Karpas-422 (cell line): ENCODE measurements at places on chromosomes 2 and 18. TPM values are rescaled to one million over a fixed set of nuclear protein-coding genes. Genes with fewer than 3 reads are reported as not detected.

- DNase-seq: no peak
Observed at GRCh38 chr18:415617-416612, 84.6 kb downstream of the COLEC12 start.

GRCh38 chr18:8029061-8029460 is 461.9 kb downstream of the PTPRM start:
- no peak for DNase-seq

DNA sequence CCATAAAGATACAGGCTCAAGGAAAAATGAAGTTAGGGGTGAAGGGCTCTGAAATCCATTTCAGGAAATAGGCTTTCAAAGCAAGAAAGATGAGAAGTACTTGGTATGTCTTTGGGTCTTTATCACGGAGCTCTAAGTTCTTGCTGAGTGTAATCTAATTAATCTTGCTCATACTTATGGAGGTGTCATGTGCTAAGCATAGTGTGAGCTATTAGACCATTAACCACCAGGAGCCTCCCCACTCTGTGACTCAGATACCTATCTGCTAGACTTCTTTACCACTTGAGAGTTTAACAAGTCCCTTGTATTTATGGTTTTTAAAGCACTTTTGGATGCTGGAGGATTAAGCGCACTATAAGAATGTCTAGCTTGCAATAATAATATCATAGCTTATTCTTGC is 678.7 kb downstream of the EPHA4 start:
- no peak for DNase-seq

DNA sequence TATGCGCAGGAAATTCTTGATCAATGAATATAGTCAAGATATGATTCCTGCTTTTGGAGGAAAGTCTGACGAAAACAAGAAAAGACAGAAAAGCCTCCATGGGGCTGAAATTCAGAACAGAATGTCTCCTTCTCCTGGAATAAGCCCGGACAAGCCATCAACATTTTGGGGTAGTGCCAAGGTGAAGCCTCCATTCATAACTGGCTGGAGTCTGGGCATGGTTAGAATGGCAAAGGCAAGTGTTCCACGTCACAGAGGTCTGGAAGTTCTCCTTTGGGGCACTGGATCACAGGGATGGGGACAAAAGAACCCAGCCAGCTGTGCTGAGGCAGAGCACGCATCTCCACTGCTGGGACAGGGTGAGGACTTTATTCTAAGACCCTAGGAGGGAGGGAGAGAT is 505.7 kb downstream of the CMPK2 start:
- no peak for DNase-seq

- no peak for DNase-seq
Observed at GRCh38 chr2:28717339-28717758, 34.3 kb upstream of the PPP1CB start.

GRCh38 chr2:234985608-234986245 is 33.9 kb downstream of the SH3BP4 start:
- DNase-seq: no peak

GRCh38 chr2:227877421-227878310 is 6.2 kb downstream of the DAW1 start:
- DNase-seq: no peak

- no peak for DNase-seq
Observed at GRCh38 chr2:182667315-182667695, 48.8 kb upstream of the DNAJC10 start.

DNA sequence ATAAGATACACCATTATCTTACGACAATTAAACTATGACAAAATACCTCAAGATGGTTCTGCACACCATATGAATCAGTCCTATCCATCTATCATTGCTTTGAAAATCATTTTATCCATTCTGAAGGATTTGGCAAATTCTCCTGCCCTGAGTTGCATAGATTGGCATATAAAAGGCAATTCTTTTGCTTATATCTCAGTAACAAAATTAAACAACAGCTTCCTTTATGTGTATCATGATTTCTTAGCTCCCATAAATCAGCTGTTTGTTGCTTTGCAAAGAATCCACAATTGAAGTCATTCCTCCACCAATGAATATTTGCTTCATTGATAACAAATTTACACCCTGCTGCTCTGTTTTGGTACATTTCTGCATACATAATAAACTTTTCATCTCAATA is 61.7 kb downstream of the ITGB6 start:
- no peak for DNase-seq

DNA sequence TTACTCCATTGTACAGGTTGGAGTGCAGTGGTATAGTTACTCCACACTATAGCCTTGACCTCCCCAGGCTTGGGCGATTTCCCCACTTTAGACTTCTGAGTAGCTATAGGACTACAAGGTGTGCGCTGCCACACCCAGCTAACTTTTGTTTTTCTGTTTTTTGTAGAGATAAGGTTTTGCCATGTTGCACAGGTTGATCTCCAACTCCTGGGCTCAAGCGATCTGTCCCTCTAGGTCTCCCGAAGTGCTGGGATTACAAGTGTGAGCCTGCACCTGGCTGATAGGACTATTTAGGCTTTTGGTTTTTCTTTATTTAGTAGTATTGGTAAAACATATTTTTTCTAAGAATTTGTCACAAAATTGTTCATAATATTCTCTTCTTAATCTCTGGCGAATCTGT is 121.7 kb downstream of the PHLPP1 start:
- DNase-seq: no peak

GRCh38 chr2:133884739-133885381 is 316.6 kb upstream of the NCKAP5 start:
- peak; percentile 58 for DNase-seq

- DNase-seq: peak; percentile 80
Observed at GRCh38 chr18:32899819-32900218, 127.0 kb upstream of the KLHL14 start.

- no peak for DNase-seq
Observed at GRCh38 chr2:240435948-240436682, 652 bp downstream of the GPC1 start.

DNA sequence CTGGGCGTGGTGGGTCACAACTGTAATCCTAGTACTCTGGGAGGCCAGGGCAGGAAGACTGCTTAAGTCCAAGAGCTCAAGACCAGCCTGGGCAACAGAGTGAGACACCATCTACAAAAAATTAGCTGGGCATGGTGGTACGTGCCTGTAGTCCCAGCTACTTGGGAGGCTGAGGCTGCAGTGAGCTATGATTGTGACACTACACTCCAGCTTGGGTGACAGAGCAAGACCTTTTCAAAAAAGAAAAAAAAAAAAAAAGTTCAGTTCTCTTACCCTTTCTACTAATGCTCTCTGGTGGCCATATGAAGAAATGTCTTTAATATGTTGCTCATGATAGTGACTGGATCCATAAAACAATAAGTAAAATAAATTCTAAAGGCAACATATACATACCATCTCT is 14.9 kb downstream of the TYW5 start:
- DNase-seq: peak; percentile 88

- DNase-seq: peak; percentile 90
Observed at GRCh38 chr2:126664234-126664633, 8.3 kb downstream of the GYPC start.

GRCh38 chr2:231318436-231318835 is 77.1 kb upstream of the B3GNT7 start:
- no peak for DNase-seq

GRCh38 chr2:46441838-46442712 is 37.3 kb upstream of the TMEM247 start:
- no peak for DNase-seq

DNA sequence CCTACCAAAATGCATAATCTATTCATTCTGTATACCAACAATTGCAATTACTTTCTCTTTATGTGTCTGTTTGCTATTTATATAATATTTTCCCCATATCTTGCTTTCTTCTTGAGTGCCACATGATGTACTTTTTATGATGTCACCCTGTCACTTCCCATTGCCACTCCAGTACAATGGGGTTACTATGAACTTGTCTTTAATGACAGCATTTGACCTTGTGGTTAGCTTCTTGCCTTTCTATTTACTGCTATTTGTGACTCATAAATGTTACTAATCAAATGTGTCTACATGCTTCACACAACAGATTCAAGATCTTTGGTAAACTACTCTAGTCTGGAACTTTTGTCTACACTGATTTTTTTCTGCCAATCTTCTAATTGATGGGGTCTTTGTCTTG is 486.3 kb downstream of the NR4A2 start:
- no peak for DNase-seq

GRCh38 chr2:181916726-181917718 is 25.5 kb downstream of the ITPRID2 start:
- DNase-seq: no peak

DNA sequence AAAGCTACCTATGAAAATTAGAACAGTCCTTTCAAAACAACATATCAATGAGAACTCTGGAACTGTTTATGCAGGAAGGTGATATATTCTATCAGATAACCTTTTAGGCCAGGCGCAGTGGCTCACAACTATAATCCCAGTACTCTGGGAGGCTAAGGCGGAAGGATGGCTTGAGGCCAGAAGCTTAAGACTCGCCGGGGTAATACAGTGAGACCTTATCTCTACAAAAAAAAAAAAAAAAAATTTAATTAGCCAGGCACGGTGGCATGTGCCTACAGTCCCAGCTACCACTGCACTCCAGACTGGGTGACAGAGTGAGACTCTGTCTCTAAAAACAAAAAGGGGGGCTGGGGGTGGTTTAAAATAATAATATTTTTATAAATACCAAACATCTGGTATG is 77.9 kb downstream of the OSBPL1A start:
- DNase-seq: no peak

- no peak for DNase-seq
Observed at GRCh38 chr2:119820275-119820674, 60.6 kb downstream of the PTPN4 start.

DNA sequence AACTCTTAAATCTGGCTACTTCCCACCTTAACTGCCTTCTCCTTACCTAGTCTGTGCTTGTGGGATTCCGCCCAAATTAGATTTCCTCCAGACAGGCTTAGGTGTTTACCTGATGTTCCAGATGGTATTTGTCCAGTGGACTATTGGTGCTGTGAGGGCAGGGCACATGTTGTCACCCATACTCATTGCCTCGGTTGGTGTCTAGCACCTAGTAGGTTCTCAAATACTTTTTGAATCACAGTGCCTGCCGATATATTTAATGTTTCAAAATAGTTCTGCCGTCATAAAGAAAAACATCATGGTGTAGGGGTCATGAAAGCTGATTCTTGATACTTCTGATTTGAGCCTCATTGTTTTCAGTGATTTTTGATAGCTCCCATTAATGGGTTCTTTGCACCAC is 1.1 kb downstream of the SEPTIN2 start:
- DNase-seq: no peak

DNA sequence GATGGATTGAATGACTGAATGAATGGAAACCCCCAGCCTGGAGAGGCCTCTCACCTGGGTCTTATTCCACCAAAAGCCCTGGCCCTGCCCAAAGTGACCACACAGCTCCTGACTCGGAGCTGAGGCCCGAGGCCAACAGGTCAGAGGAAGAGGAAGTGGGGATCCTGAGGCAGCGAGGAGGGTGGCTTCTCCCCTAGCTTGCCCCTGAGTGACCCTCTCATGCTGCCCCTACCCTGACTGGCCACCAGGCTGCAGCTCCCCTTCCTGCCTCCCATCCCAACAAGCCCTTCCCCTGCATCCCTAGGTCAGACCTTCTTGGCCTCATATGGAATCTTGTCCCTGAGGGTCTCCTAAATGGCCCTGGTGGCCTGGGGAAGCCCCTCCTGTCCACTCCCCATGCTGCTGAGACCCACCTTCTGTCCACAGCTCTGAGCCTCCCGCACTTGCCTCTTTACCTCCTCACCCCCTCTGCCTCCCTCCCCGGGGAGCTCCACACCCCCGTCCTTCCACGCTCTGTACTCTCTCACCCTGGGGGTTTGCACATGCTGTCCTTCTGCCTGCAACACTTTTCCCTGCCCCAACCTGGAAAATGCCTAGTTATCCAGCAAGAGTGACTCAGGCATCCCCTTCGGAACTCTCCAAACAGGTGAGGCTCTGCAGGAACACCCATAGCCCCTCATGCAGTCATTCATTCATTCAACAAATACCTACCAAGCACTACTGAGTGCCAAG is 134.8 kb upstream of the HDAC4 start:
- DNase-seq: no peak

DNA sequence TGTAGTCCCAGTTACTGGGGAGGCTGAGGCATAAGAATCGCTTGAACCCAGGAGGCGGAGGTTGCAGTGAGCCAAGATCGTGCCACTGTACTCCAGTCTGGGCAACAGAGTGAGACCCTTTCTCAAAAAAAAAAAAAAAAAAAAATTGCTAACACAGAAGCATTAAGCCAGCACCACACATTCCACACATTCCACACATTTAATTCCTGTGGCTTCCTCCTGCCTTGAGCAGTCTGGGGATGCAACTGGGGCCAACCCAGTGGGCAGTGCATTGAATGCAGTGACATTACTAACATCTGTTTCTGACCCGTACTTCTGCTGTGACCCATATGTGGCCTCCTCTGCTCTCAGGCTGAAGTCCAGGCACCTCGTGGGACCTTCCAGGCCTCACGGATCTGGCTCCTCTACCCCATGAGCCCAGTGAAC is 107.0 kb downstream of the BCL2L11 start:
- DNase-seq: no peak

DNA sequence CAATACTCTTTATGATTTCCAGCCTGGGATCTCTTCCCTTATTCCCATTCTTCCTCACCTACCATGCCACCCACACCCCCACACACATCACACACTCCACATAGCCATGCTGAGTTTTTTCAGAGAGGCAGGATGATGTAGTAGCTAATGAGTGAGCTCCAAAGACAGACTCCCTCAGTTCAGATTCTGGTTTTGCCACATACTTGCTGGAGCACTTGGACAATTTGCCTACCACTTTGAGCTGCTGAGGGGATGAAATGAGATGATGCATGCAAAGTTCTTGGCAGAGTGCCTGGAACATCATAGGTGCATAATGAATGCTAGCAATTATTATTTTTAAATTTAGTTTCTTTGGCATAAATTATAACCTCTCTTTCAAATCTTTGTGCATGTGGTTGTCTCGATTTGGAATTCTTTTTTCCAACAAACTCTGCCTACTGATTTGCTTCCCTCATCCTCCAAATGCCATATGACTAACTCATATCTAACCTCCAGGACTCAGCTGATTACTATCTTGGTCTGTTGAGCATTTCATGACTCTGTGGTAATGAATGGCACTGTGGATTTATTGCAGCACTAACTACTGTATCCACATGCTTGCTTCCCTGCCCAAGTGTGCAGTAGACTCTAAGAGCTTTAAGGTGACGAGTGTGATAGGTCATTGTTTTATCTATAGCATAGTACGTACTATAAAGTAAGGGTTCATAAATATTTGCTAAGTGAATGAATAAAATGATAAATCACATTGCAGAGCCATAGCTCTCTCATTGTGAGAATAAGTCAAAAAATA is 99.1 kb downstream of the TACR1 start:
- peak; percentile 78 for DNase-seq

CCDC141 gene
- 0.30 TPM in 1 of 2 replicates, not detected in the other for total RNA-seq

PIK3C3 gene
- total RNA-seq: 56.3 and 61.1 TPM in 2 replicates

HOXD13 gene
- not detected in 2 replicates for total RNA-seq

ADRA2B gene
- total RNA-seq: not detected in 2 replicates

ZSCAN30 gene
- 22.0 and 27.4 TPM in 2 replicates for total RNA-seq
